Activated T-helper 1 cell treated with anti-CD3 and anti-CD28 coated beads, Interleukin-12 subunit alpha, Interleukin-12 subunit beta, Interleukin-2, Interleukin-4 antibody, amounts not matched to agents 30 ng/mL and 10 ng/mL and 1 ng/mL, durations not matched to agents 14 hours and 24 hours and 36 hours (primary cell): ENCODE measurements at places on chromosomes 1 and 21. TPM values are rescaled to one million over a fixed set of nuclear protein-coding genes. Genes with fewer than 3 reads are reported as not detected.

Gene ZNF683
- not detected in 2 replicates for total RNA-seq

GRCh38 chr1:7680207-7680954, 90.7 kb upstream of the VAMP3 start:
- no peaks in the 10 kb centered on the region for H3K4me1 ChIP-seq
- no peaks in the 10 kb centered on the region for H3K36me3 ChIP-seq
- H3K4me3 ChIP-seq: peak overlapping the region; percentile 62
- H3K27me3 ChIP-seq: peaks cover 10% of the 10 kb centered on the region
- no peak for DNase-seq
- H3K27ac ChIP-seq: no peak overlapping the region

DNA sequence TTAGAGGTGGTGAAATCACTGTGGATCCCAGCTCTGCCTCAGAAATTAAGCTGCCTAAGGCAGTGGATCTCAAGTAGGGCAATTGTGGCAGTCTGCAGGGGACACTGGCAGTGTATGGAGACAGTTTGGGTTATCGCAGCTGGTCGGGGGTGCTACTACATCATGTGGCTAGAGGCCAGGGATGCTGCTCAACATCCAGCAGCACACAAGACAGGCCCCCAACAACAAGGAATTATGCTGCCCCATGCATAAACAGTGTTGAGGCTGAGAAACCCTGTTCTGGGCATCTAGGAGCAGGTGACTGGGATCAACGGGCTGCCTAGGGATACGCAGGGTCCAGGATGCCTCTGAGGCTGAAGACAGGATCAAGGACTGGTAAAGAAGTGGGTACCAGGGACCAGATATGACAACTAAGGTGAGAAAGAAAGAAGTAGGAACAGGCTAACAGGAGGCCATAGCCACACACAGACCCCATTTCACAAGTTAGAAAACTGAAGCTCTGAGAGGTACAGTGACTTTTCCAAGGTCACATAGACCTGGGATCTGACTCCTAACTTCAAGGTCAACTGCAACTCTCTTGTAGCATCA, 8.7 kb downstream of the BATF3 start:
- H3K27me3 ChIP-seq: peaks cover 2% of the 10 kb centered on the region
- H3K36me3 ChIP-seq: peaks cover 16% of the 10 kb centered on the region
- no peak for DNase-seq
- H3K27ac ChIP-seq: no peak overlapping the region

DNA sequence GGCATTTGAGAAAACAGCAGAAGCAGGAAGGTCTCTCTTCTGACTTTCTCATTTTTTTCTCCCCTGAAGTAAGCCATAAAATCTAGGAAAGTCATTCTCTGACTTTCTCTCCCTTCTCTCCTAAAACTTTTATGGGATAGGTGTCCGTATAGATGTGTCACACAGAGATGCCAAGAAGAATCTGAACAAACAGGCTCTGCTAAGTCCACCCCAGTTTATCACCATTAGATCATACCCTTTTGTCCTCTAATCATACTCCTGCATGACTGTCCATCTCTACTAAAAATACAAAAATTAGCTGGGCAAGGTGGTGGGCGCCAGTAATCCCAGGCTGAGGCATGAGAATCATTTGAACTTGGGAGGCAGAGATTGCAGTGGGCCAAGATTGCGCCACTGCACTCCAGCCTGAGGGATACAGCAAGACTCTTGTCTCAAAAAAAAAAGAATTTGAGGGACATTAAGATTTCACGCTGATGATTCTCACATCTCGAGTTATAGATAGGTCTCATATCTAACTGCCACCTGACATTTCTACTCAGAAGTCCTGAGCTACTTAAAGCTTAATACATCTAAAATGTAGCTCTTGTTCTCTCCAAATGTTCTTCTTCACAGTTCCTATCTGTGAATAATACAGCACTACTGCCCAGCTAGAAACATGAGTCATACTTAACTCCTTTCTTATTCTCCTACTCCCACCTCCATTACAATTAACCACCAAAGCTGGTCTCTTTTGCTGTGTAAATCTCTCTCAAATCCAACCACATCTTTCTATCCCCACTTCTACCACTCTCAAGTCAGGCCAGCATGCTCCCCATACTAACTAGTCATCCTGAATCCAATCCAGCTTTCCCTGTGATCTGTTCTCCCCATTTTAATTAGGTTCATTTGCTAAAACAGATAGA, 47.7 kb downstream of the ZNF644 start:
- no peak for DNase-seq
- peaks cover 26% of the 10 kb centered on the region for H3K36me3 ChIP-seq
- no peak overlapping the region for H3K4me3 ChIP-seq

GRCh38 chr1:218679988-218680748, 335.0 kb downstream of the TGFB2 start:
- H3K27ac ChIP-seq: no peak overlapping the region
- H3K27me3 ChIP-seq: no peaks in the 10 kb centered on the region
- H3K4me3 ChIP-seq: no peak overlapping the region
- DNase-seq: no peak

DNA sequence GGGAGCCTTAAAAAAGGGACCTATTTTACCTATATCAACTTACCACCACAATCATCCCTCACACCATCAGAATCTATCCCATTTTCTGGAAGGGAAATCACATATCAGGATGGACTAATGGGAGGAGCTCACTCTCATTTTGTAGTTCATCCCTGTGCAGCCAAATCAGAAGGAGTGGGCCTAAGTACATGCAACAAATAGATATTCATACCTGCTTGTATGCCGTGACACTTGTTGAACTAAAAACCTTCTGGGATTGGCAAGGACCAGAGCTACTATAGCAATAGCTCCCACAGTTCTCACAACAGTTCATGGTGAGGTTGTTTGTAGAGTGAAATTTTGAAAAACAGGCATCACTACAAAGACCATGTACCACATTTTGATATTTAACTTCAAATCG, 17.3 kb downstream of the ZMYM6 start:
- H3K27me3 ChIP-seq: no peaks in the 10 kb centered on the region
- H3K36me3 ChIP-seq: peaks cover 26% of the 10 kb centered on the region
- H3K4me3 ChIP-seq: no peak overlapping the region
- DNase-seq: no peak
- H3K27ac ChIP-seq: no peak overlapping the region
- H3K4me1 ChIP-seq: no peaks in the 10 kb centered on the region
